Suppressor macrophage (primary cell): ENCODE measurements at places on chromosomes 16 and 17.
A peak's percentile ranks its signal among the peaks of the same experiment; 100 is the strongest.

DNA sequence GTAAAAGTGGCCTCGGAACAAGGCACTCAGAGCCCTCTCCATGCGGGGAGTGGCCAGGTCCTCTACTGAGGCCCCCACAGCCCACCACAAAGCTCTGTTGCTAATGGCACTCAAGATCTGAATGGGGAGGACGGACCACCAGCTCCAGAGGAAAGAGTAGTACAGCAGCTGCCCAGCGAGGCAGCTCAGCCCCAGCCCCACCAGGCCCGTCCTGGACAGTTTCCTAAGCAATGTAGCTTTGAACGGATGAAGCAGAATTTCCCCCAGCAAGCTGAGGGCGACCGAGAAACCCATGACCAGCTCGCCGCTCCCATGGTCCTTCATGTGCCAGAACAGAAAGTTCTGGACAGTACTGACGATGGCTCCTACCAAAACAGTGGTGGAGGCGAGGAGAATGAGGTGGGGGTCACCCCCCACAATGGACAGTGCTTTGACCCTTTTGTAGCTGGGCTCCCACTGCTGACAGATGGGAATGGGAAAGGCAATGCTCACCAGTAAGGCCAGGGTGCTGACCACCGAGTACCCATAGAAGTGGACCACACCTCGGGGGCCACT lies 1.5 kb downstream of the MFSD6L start:
- no peak for DNase-seq

- DNase-seq = no peak
Measured at GRCh38 chr16:1816396-1817275, 10.0 kb downstream of the HAGH start.

- DNase-seq = peak; percentile 33
Measured at GRCh38 chr17:10117581-10118001, 80.8 kb downstream of the GAS7 start.

DNA sequence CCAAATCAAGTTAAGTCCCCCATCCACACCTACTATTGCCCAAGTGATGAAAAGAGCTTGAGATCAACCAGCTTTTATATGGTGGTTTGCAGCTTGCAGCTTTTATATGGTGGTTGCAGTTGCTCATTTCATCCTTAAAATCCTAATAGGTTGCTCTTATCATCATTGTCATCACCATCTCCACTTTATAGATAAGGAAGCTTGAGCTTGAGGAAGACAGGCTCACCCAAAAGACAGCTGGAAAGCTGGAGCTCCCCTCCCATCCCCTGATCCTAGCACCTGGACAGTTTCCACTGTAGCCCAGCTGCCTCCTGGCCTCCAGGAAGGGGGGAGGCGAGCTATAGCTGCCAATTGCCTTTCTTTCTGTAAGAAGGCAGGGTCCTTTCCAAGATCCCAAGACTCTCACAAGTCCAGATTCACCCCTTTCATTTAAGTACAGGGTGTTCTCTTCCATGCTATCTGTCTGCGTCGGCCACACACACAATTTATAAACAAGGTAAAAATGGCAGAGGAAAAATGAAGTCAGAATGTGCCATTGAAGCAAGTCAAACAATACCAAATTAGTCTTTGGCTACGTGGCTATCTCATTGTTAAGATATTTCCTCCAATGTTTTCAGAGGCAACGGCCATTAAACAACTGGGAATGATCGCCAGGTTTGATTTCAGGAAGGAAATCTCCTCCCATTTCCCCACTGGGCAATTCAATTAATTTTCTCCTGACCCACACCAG lies 63.3 kb downstream of the PECAM1 start:
- DNase-seq = no peak

DNA sequence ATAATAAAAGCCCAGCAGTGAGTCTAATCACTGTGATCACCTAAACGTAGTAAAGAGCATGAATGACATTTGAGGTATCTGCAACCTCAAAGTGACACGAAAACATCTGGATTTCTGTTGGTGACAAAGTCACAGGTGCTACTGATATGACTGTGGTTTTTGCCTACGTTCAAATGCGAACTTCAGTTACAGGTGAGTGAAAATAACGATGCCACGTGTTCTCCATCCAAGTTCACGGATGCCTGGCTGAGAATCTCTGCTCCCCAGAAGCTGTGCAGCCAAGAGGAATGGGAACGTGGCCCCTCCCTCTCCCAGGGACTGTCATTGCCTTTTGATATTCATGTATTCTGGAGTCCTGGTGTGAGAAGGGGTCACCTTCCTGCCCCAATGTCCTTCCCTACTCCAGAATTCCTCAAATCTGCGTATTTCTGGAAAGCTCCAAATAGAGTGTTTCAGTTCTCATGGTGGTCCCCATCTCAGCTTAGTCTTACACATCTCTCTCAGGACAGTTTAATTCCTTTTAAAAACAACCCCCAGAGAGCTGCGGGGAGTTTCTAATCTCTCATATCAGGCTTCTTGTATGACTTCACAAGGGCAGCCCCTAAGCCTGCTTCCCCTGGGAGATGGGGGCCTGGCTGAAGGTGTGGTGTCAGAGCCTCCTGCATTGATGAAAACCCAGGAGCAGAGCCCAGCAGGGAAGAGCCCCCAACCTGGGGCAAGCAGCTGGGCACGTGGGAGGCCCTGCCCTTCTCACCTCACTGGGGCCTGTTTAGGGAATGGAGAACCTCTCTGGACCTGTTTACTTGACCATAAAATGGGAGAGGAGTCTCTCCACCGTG lies 25.8 kb downstream of the PIK3R5 start:
- no peak for DNase-seq

DNA sequence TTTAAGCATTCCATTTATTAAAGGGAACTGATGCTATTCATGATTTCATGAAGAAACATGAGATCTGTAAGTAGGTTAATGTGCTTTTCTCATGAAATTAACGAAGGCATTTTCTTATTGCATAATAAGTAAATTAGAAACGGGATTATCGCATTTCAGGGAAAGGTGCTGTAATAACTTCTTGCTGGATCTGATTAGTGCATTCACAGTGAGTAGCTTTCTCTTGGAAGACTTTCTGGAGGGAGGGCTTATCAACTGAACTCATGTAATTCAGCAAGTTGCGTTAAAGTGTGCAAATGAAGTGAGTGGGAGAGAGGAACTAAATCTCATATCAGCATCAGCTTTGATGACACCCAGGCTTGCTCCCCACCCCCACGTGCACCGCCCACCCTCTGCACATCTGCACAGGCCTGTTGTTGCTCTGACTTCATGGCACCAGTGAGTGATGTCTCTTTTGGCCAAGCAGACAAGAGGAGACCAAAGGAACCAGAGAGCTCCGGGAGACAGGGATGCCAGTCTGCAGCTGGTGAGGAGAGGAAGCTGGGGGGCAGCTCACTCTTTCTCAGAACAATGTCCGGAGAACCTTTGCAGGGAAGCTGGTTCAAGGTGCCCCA lies 26.3 kb upstream of the GAS7 start:
- DNase-seq = peak; percentile 76

- DNase-seq = no peak
Measured at GRCh38 chr16:24673155-24673554, 56.3 kb upstream of the TNRC6A start.

GRCh38 chr16:86626284-86626683 lies 47.9 kb downstream of the FOXL1 start:
- DNase-seq = no peak

GRCh38 chr16:79980650-79981521 lies 380.3 kb upstream of the MAF start:
- DNase-seq = no peak

GRCh38 chr17:19727501-19728078 lies 11.2 kb upstream of the SLC47A2 start:
- peak; percentile 91 for DNase-seq

GRCh38 chr16:86546638-86547013 lies 8.4 kb downstream of the MTHFSD start:
- no peak for DNase-seq

GRCh38 chr17:11921296-11921695 lies 76.0 kb downstream of the ZNF18 start:
- DNase-seq = no peak

GRCh38 chr16:1496464-1496863 lies 3.3 kb downstream of the TELO2 start:
- DNase-seq = no peak

DNA sequence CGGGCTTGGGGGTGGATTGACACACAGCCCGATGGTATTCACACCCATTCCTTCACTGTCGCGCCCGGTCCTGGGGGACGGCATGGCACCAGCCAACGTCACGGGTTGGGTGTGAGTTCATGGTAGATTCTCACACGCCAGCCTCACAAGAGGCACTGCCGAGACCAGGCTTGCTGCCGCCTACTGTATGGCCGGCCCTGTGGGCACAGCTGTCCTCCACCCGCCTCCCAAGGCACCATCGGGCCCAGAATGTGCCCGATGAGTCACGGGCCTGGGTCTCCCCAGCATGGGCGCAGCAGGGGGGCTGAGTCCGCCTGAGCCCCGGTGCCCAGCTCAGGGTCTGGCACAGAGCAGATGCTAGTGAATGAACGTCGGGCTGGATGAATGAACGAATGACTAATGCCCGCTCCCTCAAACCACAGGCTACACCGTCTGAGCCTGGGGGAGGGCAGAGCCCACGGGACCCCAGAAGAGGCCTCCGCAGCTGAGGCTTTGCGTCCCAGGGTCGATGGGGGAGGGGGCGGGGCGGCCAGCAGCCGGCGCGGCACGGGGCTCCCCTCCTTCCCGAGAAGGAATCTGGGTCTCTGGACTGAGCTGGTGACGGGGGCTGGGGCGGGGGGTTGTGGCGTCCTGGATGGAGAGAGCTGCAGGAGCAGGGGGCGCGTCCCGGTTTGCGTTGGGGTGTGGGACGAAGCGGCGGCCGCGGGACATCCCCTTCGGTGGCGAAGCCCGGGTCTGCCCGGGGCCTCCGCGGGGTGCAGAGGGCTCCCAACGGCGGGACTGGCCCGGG lies 829 bp downstream of the PITPNM3 start:
- DNase-seq = peak; percentile 55

DNA sequence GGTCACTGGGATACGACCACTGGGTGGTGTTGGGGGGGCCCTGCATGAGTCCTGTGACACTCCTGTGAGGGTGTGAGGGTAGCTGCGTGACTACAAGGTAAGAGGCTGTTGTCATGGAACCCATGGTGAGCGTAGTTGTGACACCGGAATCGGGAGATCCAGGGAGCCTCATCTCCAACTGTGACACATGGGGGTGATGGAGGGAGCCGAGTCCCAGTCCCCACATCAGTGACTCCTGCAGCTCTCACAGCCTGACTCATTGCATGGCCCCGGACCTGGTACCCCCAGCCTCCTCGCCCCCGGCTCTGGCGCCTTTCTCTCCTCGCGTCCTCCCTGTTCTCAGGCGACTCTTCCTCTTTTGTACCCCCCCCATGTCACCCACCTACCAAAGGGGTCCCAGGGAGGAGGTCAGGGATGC lies 14.2 kb downstream of the CDH16 start:
- DNase-seq = no peak

DNA sequence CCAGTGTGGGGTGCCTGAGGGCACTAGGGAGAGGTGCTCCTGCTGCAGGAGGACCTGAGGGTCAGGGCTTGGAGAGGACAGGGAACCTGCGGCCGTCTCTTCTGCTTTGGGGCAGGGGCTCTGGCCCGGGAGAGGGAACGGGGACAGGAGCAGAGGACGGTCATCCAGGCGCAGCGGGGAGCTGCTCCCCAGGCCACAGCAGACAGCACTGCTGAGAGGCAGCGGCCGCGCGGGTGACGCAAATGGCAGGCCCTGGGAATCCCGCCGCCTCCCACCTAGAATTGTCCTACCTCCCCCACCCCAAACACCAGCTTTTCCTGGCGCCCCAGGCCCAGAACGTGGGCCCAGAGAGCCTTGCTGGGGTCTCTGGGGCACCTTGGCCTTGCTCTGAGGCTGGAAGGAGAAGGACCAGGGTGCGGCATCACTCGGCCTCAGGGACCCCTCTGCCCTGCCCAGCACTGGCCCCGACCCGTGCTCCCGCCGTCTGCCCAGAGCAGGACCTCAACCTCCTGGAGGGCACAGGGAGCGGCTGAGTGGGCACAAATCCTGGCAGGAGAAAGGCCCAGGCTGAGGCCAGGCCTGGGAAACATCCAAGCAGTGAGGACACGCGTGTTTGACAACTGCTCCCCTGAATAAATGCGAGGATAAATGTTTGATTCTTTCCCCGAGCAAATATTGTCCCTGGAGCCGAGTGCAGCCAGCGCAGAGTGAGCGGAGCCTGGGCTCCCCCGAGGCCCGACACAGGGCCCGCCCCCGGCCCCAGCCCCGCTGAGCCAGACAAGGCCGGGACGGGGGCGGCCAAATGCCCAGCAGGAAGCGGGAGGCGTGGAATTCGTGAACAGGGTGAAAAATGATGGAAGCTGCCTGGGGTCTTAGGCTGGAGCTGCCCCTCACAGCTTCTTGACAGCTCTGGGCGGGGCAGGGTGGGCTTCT lies 8.5 kb downstream of the SSTR5 start:
- DNase-seq = no peak

GRCh38 chr17:39405436-39405835 lies 4.0 kb upstream of the FBXL20 start:
- no peak for DNase-seq

- DNase-seq = no peak
Measured at GRCh38 chr17:61427567-61427966, 24.7 kb upstream of the TBX4 start.

DNA sequence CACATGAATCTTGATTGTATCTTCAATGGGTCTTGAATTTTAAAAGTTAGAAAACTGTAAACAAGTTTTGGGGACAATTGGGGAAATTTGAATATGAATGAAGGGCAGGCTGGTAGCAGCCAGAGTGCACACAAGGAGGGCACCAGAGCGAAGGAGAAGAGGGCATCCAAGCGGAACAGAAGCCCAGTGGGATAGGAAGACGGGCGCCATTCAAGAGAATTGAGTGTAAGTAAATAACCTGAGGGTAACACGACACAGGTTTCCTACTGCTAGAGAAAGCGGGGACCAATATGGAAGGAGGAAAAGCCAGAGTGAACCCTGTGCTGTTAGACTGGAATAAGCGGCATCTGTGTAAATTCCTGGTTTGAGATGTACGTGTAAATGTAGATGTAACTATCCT lies 115.1 kb upstream of the CCL2 start:
- DNase-seq = no peak

DNA sequence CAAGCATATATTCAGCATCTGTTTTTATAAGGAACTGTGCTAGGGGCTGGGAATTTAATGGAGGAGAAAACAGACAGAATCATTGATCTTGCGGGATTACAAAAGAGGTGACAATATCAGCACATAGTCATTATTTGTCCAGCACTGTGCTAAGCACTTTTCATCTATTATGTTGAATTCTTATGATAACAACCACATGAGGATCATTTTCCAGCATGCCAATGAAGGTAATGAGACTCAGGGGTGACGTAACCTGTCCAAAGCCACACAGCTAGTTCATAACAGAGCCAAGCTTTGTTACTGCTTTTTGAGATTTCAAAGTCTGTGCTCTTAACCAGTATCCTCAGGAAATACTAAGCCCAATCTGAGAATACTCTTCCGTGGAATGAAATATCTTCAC lies 503.3 kb downstream of the CDH13 start:
- no peak for DNase-seq

DNA sequence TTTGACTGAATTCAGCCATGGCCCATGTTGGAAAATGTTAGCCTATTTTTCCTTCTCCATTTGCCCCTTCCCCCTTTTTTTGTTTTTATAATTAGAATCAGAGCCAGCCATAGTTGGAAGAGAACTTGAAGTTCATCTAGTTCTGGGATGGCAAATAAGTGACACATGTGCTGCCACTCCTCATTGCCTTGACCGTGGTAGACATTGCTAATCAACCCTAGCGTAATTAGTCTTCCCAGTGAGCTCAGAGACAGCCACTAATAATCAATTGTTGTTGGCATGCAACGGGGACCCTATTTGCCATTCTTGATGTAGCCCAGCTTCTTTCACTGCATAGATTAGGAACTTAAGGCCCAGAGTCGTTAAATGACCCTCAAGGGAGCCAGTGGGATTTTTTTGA lies 16.6 kb downstream of the CMIP start:
- DNase-seq = no peak
